PC-3 (cell line): ENCODE measurements at places on chromosomes 5 and 9. TPM values are rescaled to one million over a fixed set of nuclear protein-coding genes. Genes with fewer than 3 reads are reported as not detected.

DNA sequence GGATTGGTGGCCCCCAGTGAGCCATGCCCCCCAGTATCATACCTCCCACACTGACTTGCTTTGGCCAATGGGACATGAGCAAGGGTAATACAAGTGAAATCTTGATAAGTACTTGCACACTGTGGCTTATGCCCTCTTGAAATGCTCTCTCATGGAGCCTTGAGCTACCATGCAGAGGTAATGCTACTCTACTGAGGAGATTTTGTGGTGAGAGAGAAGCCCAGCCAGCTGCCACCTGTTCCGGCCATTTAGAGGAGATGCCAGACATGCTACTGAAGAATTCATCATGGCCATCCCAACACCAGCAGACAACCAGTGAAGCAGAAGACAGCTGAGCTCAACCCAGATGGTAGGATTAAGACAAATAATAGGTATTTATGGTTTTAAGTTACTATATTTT is 299.5 kb downstream of the MEF2C start:
- no peak for DNase-seq

DNA sequence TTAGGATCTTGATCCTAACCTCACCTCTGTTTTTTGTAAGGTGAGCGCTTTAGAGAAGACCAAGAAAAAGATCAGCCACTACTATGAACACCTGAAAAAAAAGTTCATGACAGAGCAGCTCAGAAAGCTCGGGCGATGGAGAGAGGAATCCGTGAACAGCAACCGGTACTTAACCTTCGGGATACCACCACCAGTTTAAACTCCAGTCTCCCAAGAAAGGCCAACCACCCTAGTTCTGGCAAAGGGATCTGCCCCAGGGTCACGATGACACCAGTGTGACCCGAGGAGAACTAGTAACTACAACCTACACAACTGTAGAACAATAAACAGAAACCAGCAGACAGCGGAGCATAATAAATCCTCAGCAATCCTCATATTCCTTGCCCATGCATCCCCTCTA is 8.5 kb downstream of the C5orf52 start:
- no peak for DNase-seq

GRCh38 chr5:147997486-147997885 is 66.3 kb upstream of the SPINK5 start:
- DNase-seq: no peak

DNA sequence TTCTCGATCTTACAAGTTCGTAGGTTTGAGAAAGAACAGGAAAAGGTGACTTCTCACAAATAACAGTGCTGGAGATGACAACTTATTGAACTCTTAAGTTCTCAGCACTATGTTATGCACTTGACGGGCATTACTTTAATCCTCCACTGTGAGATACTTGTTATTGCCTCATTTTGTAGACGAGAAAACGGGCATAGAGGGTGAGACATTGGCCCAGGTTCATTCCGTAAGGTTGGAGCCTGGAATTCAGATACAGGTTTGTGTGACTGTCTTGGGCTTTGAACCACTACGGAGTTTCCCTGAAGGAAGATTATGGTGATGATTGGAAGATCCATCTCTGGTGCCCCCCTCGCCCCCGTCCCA is 657 bp downstream of the MAT2B start:
- no peak for DNase-seq

DNA sequence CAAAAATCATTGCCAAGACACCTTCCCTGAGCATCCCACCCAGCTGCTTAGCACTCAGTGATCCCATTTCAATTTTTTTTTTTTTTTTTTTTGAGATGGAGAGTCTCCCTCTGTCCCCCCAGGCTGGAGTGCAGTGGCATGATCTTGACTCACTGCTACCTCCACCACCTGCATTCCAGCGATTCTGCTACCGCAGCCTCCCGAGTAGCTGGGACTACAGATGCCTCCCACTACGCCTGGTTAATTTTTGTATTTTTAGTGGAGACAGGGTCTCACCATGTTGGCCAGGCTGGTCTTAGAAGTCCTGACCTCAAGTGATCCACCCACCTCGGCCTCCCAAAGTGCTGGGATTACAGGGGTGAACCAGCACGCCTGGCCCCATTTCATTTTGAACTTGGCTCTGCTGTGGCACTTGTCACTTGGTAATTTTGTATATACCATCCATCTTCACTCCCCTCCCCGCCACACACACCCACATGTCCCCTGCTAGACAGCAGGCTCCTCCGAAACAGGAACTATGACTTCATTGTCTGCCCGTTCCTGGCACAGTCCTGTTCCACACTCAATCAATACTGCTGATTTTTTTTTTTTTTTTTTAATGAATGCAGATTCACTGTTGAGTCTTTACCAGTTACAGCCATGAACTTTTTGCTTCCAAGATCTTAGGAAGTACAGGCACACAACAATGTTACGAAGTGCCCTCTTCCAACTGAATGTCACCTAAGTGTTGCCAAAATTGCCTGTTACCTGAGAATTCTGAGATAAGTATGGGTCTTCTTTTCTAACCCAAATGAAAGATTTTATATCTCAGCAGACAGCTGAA is 17.3 kb upstream of the ZBTB34 start:
- DNase-seq: no peak

GRCh38 chr9:34603610-34604231 is 8.2 kb downstream of the RPP25L start:
- DNase-seq: peak; percentile 84

GRCh38 chr9:109150925-109151545 is 16.0 kb downstream of the FRRS1L start:
- peak; percentile 29 for DNase-seq

DNA sequence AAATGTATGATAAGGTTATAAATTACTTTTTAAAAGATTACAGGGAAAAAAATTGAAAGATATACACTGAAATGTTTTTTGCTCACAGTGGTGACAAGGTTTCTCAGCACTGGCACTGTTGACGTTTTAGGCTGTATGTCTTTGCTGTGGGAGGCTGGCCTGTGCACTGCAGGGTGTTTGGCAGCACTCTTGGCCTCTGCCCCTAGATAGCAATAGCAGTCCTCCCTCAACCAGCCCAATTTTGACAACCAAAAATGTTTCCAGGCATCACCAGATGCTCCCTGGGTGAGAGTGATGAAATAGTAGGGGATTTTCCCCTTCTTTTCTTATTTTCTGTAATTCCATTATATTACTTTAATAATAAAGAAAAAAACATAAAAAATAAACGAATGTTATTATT is 3.3 kb downstream of the CD274 start:
- no peak for DNase-seq

GRCh38 chr9:70030156-70030555 is 13.5 kb upstream of the MAMDC2 start:
- DNase-seq: peak; percentile 3

GRCh38 chr9:74765481-74765971 is 122.2 kb downstream of the TRPM6 start:
- DNase-seq: no peak

DNA sequence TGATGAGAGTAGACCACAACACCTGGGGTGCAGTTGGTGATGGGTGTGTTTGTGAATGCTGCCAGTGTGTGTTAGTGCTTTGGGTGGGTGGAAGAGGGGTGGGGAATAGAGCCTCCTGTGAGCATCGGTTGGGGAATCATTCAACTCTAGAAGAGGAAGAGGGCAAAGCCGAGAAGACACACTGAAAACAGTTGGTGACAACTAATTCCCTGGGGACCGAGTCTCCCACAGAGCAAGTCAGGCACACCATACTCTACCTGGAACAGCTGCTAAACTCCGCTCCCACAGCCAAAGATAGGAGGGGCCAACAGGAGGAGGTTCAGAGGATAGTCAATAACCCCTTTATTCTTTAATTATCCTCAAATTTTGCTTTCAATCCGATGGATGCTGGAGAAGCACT is 1.6 kb upstream of the ARHGEF39 start:
- DNase-seq: no peak

GRCh38 chr9:15189481-15189880 is 117.5 kb downstream of the TTC39B start:
- no peak for DNase-seq

DNA sequence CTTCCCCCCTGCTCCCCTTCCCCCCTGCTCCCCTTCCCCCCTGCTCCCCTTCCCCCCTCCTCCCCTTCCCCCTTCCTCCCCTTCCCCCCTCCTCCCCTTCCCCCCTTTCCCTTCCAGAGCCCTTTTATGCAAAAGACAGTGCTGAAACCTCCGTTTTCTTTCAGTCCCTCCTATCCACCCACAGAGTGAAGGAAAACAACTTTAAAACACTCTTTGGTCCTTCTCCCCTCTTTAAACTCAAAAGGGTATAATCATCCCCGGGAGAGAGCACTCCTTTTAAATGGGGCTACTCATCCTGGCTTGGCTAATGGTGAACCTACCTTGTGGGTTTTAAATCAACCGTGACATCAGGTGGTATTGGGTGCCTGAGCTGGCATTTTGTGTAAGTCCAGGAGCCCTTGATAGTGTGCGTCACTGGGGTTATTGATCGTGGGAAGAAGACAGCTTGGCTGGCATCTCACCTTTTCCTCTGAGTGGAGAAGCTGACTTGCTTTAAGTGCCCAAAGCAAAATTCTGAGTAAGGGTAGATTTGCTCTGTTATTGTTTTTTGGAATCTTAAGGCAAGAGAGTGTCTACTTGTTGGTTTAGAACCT is 2.7 kb downstream of the LARP1 start:
- DNase-seq: peak; percentile 73

- DNase-seq: no peak
These were observed 118.6 kb downstream of the VAV2 start for GRCh38 chr9:133873461-133873891.

PTCH1 gene
- total RNA-seq: 0.77 and 2.1 TPM in 2 replicates

CXCL14 gene
- total RNA-seq: not detected in 2 replicates

RORB gene
- 0.06 TPM in 1 of 2 replicates, not detected in the other for total RNA-seq

SLC45A2 gene
- not detected in 2 replicates for total RNA-seq
